IPS-NIHi11 (cell line): ENCODE measurements at places on chromosomes 1 and 21.

GRCh38 chr1:47784497-47784822, 212.7 kb downstream of the TRABD2B start:
- no peak for DNase-seq

- peak; percentile 81 for DNase-seq
Observed at GRCh38 chr1:50368179-50369007, 54.9 kb downstream of the DMRTA2 start.

DNA sequence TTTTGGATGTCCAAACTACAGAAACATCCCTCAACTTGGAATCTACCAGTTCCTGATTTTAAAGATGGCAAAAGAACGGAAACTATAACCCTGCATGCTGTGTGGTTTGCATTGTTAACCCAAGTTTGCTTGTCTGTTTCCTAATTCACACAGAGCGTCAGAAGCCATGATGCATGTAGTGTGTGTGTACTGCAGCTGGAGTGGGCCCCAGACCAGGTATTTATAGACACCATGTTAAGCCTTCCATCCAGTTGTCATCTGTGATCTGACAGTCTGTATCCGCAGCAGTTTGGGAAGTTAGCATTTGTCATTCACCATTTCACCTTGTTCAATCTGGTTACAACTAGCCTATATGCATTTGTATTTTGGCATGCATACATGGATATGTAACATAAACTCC, 27.7 kb upstream of the PLEKHM2 start:
- no peak for DNase-seq

- no peak for DNase-seq
Observed at GRCh38 chr1:221829327-221830015, 87.6 kb upstream of the DUSP10 start.

- DNase-seq = no peak
Observed at GRCh38 chr1:165903672-165904071, 76.3 kb downstream of the UCK2 start.

DNA sequence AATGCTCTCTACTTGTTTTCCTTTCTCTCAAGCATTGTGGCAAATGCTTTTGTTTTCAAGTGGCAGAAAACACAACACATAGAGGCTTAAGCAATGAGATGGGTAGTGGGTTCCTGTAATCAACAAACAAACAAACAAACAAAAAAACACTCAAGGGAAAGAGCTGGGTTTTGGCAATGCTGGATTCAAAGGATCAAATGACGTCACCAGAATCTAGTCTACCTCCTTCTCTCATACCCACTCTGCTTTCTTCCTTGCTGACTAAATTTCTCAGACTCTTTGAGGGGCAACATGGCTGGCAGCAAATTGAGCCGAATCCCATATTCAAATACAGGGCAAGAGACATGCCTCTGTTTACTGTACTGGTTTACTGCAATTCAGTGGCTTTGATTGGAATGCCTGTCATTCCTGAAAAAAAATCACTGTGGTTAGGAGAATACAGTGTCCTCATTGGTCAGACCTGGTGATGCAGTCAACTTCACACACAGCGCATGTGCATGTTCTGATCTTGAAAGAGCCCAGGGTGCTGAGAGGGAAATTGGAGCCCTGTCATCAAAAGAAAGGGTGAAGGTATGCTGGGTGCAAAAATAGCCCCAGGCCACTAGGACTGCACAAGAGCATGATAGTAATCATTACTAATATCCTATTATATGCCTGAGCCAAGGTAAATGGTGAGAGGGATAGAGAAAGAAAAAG, 356.2 kb downstream of the KCTD3 start:
- no peak for DNase-seq
